ENCODE measurements at places on chromosomes 13 and 19.

DNA sequence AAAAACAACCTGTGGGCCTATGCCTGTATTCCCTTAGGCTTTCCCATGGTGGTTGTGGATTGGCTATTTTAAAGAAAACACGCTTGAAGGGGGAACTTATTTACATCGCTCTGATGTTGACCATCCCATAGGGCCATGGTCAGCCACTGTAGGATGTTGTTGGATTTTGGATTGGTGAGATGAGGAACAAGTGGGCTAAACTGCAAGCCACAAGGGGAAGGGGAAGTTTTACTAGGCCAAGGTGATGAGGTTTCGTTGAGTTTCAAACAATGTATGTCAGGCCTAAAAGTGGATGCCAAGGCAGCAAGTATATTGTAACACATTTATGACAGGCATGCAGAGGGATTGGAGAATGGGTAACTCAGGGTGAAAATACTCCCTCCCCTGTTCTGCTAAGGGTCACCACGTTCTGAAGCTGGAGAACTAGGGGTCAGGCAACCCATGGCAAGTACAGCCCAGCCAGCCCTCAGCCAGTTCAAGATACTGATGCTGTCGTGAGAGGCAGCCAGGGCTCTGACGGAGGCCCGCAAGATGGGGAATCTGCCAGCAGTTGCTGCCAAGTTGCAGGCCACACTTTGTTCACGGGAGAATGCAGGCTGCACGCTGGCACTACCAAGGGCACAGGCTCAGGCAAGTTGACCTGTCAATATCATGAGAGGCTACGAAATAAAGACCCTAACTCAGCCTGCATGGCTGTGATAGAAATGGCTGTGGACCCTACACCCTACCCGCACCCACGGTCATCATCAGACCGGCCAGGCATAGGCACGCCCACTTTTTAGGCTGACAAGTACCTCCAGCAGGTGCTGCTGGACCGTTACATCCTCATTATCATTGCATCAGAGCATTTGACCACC, 11.1 kb downstream of the IRGC start:
- no peak for DNase-seq
- peaks cover 6% of the 10 kb centered on the region for H3K4me1 ChIP-seq
- no peak overlapping the region for H3K27ac ChIP-seq
- no peaks in the 10 kb centered on the region for H3K27me3 ChIP-seq
- H3K36me3 ChIP-seq: peaks cover 26% of the 10 kb centered on the region
- H3K4me3 ChIP-seq: no peak overlapping the region

DNA sequence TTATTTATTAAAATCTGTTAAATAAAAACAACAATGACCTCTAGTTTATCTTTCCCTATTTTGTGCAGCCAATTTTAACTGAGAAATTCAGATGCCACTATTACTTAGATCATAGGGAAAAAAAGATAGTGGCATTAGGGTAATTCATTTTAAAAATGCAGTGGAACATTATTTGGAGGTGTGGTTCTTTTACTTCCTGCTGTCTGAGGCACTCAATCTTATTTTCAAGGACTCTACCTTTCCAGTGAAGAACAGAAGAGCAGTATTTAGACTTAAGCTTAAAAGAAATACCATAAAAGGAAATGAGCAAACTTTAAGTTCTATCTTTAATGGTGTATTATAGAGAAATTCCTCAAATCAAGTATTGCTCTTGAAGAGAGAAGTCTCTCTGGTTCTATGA, 342.6 kb upstream of the KLF12 start:
- H3K36me3 ChIP-seq: no peaks in the 10 kb centered on the region
- no peaks in the 10 kb centered on the region for H3K4me1 ChIP-seq
- no peaks in the 10 kb centered on the region for H3K27me3 ChIP-seq
- DNase-seq: no peak
- no peak overlapping the region for H3K27ac ChIP-seq

DNA sequence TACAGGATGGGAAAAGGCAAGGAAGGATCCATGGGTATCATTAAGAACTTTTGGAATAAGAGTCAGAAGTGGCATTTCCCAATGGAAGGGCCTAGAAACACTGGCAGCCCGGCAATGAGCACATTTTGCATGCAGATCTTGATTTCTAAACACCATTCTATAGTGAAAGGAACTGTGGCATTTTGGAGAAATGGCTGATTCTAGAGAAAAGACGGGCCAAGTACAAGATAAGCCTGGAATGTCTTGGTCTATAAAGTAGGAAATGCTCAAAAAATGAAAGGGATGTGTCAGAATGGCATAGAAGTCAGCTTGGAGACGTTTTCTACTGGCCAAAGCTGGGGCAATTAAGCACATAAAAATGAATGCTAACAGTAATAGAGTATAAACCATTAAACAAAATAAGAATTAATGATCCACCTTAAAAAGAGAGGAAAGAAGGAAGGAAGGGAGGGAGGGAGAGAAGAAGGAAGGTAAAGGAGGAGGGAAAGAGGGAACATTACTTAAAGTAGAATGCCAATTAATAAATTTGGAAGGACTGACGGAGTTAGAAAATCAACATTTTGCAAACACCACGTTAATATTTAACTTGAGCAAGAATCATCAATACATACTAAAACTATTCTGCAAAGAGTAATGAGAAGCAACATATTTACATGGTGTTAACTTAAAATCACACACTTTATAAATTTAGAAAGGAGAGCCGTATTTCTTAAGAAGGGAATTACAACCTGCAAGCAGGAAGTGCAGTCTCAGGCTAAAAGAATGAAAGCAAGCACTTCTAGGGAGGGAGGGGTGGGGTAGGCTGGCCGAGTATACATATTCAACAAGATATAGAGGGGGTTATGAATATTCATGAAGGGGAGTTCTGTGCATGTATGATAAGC, 78.9 kb downstream of the ANKRD10 start:
- H3K27ac ChIP-seq: no peak overlapping the region
- no peak overlapping the region for H3K4me3 ChIP-seq
- H3K36me3 ChIP-seq: no peaks in the 10 kb centered on the region
- no peaks in the 10 kb centered on the region for H3K27me3 ChIP-seq
- DNase-seq: no peak

DNA sequence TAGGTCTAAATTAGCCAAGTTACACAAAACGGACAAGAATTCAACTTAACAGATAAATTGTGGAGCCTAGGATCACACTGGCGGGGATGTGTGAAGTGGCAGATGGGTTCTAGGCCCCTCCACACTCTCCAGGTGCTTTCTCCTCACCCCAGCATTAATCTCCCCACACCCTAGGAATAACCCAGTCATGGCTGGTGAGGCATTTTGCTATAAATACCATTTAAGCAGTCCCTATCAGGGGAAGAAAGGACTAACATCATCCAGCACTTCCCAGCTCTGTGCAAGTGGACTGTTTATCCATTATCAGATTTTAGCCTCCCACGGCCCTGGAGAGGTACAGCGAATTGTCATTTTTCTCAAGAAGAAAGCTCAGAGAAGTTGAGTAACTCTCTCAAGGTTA, 154.9 kb downstream of the NUFIP1 start:
- H3K36me3 ChIP-seq: no peaks in the 10 kb centered on the region
- no peaks in the 10 kb centered on the region for H3K4me1 ChIP-seq
- no peaks in the 10 kb centered on the region for H3K27me3 ChIP-seq
- no peak overlapping the region for H3K27ac ChIP-seq

DNA sequence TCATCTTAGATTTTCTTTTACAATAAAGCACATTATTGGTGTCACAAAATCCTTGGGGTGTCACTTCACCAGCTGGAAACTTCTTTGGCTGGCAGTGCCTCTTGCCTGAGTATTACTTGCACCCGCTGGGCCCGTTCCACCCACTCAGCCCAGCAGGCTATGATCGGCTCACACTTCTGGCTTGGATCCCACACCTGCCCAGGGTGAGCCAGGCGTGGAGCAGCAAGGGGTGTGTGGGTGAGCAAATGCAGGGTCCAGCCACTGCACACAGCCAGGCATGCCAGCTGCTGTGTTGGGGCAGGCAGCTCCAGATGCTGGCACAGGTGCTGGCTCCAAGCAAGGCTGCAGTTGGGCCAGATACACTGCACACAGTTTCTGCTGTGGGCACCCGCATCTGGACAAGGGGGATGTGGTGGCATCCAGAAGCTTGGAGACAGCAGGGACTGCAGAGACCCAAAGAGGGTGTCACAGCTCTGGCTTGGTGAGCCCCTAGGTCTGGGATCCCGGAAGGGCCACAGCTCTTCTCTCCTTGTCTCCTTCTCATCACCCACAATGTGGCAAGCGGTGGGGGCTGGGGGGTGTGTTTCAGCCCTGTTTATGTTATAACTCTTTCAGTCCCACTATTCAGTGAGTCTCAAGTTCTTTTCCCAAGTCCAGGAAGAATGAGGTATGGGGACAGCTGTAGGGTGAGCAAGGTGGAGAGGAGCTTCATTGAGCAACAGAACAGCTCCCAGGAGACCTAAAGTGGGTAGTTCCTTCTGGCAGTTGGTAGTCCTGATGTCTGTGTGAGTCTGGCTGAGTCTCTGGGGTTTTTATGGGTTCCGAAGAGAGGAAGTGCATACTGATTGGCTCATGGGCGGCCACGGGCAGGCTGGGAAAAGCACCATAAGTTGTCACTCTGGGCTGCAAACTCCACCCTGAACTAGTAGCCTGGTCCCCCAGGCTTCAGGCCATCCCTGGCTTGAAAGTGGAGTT, 25.3 kb upstream of the TBC1D4 start:
- H3K27ac ChIP-seq: no peak overlapping the region
- H3K27me3 ChIP-seq: no peaks in the 10 kb centered on the region
- no peak overlapping the region for H3K4me3 ChIP-seq
- H3K4me1 ChIP-seq: no peaks in the 10 kb centered on the region
- no peak for DNase-seq

GRCh38 chr13:77616027-77616426, 80.5 kb downstream of the SCEL start:
- DNase-seq: no peak
- H3K4me3 ChIP-seq: no peak overlapping the region
- H3K4me1 ChIP-seq: no peaks in the 10 kb centered on the region

GRCh38 chr19:5974721-5975387, 3.1 kb downstream of the RANBP3 start:
- H3K36me3 ChIP-seq: peaks cover 2% of the 10 kb centered on the region
- H3K4me1 ChIP-seq: peaks cover 7% of the 10 kb centered on the region
- H3K27me3 ChIP-seq: no peaks in the 10 kb centered on the region
- no peak for DNase-seq
- H3K27ac ChIP-seq: no peak overlapping the region

DNA sequence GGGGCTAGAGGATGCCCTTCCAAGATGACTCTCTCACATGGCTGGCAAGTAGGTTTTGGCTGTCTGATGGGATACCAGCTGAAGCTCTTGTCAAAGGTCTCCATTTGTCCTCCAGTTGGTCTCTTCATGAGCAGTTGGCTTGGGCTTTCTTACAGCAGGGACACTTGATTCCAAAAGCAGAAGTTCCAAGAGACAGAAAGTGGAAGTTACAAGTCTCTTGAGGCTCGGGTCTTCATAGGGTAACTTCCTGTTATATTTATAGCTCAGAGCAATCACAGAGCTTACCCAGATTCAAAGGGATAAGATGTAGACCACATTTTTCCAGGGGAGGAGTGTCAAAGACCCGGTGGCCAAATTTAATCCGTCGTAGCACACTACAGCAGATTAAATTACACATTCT, 440.0 kb downstream of the RFC3 start:
- no peaks in the 10 kb centered on the region for H3K27me3 ChIP-seq
- H3K27ac ChIP-seq: no peak overlapping the region
- no peaks in the 10 kb centered on the region for H3K4me1 ChIP-seq
- no peak for DNase-seq

Data from HCT116 (cell line).